ENCODE measurements at places on chromosomes 7 and 10. TPM values are rescaled to one million over a fixed set of nuclear protein-coding genes. Genes with fewer than 3 reads are reported as not detected.

- no peaks in the 10 kb centered on the region for H3K4me1 ChIP-seq
- H3K36me3 ChIP-seq, result peaks cover 96% of the 10 kb centered on the region
- H3K27me3 ChIP-seq, result no peaks in the 10 kb centered on the region
- DNase-seq, result no peak
Observed at GRCh38 chr10:5927306-5927705, 37.3 kb downstream of the FBH1 start.

- no peak overlapping the region for H3K27ac ChIP-seq
- no peaks in the 10 kb centered on the region for H3K27me3 ChIP-seq
- H3K4me1 ChIP-seq, result no peaks in the 10 kb centered on the region
- DNase-seq, result no peak
- no peak overlapping the region for H3K4me3 ChIP-seq
Observed at GRCh38 chr7:109611656-109612055, 1042.0 kb downstream of the DNAJB9 start.

DNA sequence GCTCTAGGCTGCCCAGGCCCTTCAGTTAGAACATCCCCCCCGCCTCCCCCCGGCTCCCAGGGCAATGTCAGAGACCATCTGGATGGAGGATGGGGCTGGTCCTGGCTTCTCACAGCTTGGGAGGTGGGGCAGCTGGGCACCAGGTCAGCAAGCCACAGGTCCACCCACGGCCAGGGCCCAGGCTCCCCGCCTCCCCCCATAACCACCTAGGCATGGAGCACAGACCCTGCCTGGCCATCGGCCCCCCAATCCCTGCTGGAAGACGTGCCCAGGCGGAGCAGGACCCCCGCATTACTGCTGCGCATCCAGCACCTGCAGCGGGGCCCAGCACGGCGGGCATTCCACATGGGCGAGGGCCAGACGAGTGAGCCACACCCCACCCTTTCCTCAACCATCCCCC, 169.6 kb downstream of the ELFN1 start:
- no peaks in the 10 kb centered on the region for H3K27me3 ChIP-seq
- no peaks in the 10 kb centered on the region for H3K36me3 ChIP-seq
- no peaks in the 10 kb centered on the region for H3K4me1 ChIP-seq
- no peak for DNase-seq

DNA sequence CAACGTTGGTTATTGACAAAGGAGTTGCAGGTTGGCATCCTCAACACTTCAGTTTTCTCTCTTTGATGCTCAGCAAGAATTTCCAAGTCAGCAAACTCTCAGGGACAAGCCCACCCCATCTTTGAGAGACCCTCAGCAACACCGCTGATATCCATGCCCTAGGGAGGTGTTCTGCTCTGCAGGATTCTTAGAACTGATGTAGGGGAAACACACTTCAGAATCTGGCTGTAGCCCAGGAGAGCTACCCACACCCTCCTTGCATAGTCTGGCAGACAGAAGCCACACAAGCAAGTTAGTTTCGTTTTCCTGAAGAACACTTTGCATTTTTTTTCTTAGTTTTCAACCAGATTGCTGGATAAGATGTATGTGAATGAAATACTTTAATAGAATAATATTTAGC, 822 bp downstream of the SAMD9L start:
- H3K4me3 ChIP-seq, result peak overlapping the region; percentile 40
- DNase-seq, result no peak

The CDHR1 gene
- 1.6 TPM for total RNA-seq

The TMEM130 gene
- 1.1 TPM for total RNA-seq

The KIAA1549 gene
- 1.4 TPM for total RNA-seq

All from right atrium auricular region (tissue), 2 donors.